ENCODE measurements at places on chromosomes 6 and 20.

DNA sequence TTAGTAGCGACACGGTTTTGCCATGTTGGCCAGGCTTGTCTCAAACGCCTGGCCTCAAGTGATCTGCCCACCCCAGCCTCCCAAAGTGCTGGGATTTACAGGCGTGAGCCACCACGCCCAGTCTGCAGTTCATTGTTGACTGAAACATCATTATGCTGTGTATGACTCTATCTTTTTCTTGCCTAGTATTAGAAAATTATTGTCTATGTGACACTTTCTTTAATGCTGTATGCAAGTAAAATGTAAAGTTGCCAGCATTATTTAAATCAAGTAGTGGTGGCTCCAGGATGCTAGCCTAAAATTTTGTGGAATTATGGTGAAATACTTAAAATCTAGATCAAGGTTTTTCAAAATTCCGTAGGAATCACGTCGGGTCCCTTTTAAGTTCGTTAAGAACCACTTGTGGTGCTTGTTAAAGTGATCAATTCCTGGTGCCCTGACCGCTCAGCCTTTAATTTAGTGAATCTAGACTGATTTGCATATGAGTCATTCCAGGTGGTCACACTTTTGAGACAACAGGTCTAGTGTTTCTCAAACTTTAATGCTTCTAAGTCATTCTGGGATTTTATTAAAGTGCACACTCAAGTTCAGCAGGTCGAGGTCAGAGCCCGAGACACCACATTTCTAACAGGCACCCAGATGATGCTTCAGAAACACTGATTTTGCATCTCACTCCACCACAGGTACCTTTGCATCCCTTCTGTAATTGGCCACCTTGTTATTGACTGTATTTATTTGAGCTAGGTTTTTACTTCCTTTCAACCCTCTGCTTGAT, 132.6 kb upstream of the MTHFD1L start:
- no peak for DNase-seq

GRCh38 chr6:13788820-13789219, 25.5 kb downstream of the MCUR1 start:
- no peak for DNase-seq

DNA sequence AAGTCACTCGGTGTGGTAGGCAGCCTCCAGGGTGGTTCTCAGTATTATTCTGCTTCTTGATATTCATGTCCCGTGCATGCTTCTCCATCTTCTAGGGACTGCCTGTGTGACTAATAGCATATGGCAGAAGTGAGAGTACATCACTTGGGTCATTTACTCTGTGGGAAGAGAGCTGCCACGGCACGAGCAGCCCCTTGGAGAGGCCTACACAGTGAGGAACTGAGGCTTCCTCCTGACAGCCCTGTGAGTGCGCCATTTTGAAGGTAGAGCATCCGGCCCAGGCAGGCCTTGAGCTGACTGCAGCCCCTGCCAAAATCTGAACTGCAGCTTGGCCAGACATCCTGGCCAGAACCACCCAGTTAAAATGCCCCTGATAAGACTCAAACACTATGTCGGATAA, 17.3 kb upstream of the MCUR1 start:
- no peak for DNase-seq

DNA sequence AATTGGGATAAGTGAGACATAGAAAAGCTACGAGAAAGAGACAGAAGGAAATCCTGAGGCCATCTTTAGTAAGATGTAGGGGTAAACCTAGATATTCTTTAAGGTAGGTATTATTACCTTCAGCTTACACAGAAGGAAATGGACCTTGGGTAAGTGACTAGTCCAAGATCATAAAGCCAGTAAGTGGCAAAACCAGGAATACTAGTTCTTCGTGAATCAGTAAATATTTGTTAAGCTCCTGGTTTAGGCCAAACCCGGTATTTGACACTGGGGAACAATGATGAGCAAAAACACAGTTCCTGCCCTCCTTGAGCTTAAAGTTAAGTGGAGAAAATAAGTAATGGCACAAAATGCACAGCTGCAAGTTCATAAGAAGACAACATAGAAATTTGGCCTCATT, 5.3 kb downstream of the TRIM39 start:
- DNase-seq, result peak; percentile 47

GRCh38 chr20:51223183-51223720, 200.3 kb upstream of the KCNG1 start:
- DNase-seq, result no peak

DNA sequence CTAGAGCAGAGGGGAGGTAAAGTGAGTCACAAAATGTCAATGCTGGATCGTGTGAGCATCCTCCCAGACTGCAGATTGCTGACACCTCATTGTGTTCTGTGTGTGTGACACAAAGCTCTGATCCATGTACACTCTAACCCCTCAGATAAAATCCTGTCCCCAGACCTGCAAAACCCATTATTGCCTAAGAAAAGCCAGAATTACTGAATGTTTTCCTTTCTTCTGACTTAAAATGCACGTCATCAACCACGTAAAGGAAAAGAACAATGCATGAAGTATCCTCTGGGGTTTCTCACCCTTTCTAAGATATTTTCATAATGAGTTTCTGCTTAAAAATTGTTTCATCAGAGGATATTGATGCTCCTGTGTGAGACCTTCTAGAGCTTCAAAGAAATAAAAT, 218.0 kb upstream of the PREP start:
- no peak for DNase-seq

- no peak for DNase-seq
Measured at GRCh38 chr6:163147994-163148393, 266.5 kb upstream of the QKI start.

DNA sequence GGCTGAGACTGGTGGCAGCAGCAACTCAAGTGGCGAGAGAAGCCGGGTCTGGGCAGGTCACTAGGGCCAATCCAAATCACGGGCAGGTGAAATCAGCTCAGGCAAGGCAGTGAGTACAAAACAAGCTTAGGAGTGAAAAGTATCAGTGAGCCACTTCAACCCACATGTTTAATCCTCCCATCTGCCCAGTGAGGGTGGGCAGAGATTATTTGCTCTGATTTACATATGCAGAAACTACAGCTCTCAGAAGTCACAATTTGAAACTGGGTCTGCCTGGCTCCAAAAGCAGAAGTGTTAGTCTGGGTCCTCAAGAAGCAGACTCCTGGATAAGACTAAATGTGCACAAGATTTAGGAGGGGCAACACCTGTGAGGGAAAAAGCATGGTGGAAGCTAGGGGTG, 173.7 kb upstream of the LRFN2 start:
- DNase-seq, result no peak

- DNase-seq, result no peak
Measured at GRCh38 chr6:72588155-72588554, 33.7 kb upstream of the KCNQ5 start.

DNA sequence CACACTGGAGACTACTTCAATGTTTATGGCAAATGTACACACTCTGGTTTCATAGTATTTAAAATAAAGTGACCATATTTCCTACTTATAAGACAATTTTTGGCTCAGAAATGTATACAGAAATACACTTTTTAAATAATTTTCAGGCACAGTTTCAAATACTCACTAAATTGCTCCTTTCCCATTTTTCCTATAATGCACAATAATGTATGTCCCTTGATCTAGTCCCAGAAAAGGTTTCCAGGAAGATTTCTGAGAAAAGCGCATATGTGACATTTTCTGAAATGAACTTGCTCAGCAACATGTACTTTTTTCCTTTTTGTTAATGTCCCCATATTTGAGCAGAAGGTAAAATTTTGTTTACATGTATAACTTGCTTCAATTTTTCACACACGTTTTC, 591.4 kb downstream of the CD109 start:
- DNase-seq, result no peak

DNA sequence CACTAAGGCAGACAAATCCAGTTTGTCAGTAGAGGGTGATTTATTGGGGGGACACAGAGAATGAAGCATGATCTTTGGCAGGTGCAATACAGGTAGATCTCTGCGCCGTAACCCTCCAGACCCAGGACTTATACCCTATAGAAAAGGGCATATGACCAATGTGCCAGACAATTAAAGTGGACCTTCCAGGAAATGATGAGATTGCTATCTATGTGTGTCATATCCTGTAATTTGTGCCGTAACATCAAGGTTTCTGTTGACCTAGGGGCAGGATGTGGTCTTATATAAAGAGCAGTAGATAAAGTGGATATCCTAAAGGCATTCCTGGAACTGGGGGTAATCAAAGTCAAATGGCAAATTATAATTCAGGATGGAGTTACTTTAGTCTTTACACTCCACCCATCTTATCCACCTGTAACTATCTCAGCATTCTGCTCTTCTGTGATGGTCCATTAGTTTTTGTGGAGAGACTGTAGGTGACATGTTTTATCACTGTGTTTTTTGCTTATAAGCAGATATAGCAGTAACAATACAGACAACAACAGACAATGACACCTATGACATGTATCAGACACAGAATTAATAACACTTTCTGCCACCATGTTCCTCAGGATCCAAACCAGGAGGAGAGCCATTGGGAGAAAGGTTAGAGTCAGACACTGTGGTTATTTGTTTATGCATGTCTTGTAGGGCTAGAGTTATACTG, 43.1 kb upstream of the ZNF337 start:
- peak; percentile 26 for DNase-seq

DNA sequence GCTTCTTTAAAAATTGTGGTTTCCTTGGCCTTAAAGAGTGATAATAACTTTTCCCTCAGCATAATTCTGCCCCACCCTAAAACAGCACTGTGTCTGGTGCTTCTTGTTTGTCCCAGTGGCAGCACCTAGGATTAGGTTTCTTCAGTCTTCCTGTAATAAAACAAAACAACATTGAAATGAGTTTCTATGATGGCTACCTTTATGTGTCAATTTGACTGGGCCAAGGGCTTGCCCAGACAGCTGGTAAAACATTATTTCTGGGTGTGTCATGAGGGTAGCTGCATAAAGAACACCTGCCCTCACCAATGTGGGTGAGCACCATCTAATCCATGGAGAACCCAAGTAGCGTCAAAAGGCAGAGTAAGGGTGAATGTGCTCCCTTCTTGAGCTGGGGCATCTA, 117.8 kb downstream of the QRSL1 start:
- peak; percentile 92 for DNase-seq

DNA sequence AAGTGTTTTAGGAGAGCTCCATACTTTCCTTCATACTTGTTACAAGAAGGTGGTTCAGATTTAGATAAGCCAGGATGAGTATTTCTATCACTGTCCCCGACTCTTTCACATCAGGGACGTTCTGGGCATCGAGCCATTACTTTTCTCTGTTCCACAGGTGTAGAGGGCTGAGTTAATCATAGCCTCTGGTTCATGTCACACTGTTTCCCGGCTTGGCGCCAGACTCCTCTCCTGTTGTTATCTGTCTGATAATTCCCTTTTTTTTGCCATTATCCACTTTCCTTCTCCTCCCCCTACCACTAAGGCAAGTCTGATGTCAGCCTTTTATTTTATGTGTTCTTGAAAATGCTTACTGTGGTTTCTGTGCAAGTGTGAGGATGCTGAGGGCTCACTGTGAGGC, 593.4 kb downstream of the UTRN start:
- DNase-seq, result no peak

GRCh38 chr20:48724382-48724781, 103.4 kb downstream of the PREX1 start:
- no peak for DNase-seq

GRCh38 chr6:101263596-101263995, 129.9 kb upstream of the GRIK2 start:
- no peak for DNase-seq

DNA sequence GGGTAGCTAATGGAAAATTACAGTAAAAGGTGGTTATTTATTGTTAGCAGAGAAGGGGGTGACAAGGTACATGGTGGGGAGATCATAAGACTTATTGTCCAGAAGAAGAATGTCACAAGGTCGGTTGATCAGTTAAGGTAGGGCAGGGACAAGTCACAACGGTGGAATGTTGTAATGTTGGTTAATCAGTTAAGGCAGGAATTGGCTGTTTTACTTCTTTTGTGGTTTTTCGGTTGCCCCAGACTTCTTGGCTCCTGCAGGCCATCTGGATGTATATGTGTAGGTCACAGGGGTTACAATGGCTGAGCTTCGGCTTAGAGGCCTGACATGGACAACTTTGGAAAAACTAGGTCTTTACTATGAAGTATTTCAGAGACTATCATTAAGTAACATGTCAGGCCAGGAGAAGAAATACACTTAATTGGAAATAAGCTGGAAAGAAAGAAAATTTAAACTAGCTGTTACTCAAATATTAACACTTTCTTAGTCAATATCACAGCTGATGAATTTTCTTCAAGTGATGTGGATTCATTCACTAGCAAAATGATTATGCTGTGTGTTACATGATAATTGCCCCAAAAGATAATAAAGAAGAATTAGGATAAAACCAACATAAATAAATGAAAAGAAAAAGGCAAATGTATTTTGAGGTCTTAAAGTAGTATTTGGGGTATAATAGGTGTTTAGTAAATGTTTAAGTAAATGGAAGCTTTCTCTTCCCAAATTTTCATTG, 4.4 kb downstream of the AIG1 start:
- peak; percentile 42 for DNase-seq

- DNase-seq, result no peak
Measured at GRCh38 chr20:24321973-24322372, 147.5 kb upstream of the SYNDIG1 start.

GRCh38 chr6:124714728-124715127, 247.5 kb upstream of the RNF217 start:
- no peak for DNase-seq

GRCh38 chr6:168064226-168064807, 14.7 kb downstream of the FRMD1 start:
- DNase-seq, result no peak

- no peak for DNase-seq
Measured at GRCh38 chr6:41929924-41930323, 8.6 kb downstream of the BYSL start.

DNA sequence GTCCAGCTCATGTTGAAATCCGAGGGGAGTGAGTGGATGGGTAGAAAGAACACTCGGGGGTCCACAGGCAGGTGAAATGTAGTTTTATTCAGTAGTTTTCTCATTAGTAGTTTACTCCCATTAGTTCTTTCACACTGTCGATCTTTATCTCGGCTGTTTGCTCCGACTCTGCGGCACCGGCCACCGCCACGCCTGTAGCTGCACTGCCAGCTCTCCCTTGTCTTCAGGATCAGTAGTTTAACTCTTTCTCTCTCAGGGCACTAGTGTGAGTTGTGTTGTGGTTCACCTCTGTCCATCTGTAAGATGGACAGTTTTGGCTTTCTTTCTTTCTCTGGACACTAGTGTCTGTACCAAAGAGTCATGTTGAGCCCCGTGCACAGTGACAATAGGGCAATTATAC, 195.7 kb downstream of the LMBRD1 start:
- DNase-seq, result no peak

GRCh38 chr6:16168858-16169257, 40.0 kb downstream of the MYLIP start:
- DNase-seq, result no peak

DNA sequence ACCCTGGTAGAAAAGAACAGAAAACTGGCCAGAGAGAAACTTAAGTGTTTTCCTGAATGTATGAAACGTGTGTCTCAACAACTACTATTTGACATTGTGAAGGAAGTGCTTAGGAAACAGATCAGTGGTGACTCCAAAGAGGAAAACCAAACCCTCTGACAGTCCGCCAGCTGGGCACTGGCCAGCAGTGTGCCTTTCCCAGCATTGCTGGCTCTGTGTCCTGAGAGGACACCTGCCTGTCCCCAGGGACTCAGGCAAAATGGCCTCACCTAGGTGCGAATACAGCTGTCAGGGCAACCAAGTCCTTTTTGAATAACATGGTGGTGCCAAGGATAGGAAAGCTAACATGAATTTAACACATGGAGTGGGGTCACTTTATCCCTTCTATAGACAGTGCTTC, 72.5 kb downstream of the NDUFAF5 start:
- no peak for DNase-seq

Measured in epithelial cell of esophagus (primary cell).